NCI-H226 (cell line): ENCODE measurements at places on chromosomes 1 and 21.

GRCh38 chr1:88462488-88463261 lies 221.4 kb upstream of the PKN2 start:
- no peak for DNase-seq

- DNase-seq: no peak
These were observed 19.7 kb downstream of the FNBP1L start for GRCh38 chr1:93467606-93468005.

DNA sequence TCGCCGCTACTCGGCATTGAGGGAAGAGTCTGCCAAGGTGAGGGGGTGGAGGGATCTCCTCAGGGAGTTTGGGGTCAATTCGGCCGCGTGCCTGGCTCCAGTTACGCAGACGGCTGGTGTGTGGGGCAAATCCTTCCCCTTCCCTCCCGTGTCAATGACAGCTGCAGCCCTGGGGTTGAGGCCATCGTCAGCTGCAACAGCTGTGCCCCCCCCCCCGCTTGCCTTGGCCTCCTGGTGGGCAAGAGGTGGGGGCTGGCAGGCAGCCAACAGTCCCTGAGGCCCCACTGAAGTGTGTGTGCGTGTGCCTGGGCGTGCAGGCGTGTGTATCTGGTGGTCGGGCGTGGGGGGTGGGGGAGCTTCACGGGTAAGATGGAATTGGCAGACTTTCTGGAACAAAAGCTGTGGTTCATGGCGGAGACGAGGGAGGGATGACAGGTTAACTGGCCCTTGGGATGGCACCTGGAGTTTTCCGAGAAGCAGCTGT lies 25.6 kb downstream of the PPFIA4 start:
- no peak for DNase-seq

DNA sequence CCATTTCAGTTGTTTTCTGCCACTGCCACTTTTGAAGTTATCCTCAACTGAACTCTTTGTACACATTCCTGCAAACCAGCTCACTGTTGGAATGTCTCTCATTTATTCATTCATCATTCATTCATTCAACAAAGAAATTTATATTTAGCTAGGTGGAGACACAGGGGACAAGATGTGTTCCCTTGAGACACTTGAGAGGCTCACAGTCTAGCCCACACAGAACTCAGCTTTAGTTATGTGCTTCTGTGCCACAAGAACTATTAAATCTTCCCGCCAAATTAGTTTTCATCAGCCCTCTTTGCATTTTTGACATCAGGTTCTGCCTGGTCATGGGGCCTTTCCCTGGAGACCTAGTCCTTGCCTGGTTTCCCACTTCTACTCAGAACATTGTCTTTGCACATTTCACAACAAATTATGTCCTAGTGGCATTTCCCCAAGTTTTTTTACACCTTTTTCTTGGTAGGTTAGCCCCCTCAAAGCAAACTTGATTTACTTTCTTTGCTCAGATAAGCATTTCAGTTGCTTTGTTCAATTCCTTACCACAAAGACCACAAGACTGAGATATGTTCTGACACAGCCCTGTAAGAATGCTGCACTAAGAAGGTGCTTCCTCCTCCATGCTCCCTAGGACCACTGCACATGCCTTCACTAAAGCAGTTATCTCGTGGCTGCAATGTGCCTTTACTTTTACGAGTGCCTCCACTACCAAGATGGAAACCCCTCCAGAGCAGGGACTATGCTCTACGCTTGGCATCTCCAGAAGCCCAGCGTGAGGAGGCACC lies 31.0 kb downstream of the ILDR2 start:
- peak; percentile 90 for DNase-seq

GRCh38 chr1:189654906-189655305 lies 822.8 kb downstream of the BRINP3 start:
- DNase-seq: peak; percentile 73

DNA sequence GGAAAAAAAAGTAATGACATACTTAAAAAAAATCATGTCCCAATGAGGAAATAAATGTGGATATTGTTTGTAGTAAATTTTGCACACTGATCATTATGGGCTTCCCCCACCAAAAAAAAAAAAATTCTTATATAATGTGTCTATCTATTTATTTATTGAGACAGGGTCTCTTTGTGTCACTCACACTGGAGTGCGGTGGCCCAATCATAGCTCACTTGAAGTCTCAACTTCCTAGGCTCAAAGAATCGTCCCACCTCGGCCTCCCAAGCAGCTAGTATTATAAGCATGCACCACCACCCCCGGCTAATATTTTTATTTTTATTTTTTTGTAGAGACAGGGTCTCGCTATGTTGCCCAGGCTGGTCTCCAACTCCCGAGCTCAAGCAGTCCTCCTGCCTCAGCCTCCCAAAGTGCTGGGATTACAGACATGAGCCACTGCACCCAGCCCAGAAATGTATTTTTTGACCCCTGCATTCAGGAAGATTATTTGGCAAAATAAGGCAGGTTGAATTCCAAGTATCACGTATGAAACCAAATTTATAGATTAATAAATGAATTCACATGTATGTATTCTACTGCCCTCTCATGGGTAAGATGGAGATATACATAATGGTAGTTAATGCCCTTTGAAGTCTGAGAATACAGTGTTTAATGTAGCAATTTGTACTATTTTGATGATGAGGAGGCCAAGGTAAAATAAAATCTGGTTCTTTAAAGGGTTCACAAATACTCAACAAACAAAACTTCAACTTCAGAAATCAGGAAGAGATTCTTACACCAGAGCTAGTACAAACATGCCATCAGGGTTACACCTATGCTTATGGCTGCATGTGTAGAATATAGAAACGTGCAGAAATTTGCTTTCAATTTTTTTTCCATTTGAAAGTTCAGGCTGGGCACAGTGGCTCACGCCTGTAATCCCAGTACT lies 1.4 kb upstream of the DENND2C start:
- peak; percentile 2 for DNase-seq

DNA sequence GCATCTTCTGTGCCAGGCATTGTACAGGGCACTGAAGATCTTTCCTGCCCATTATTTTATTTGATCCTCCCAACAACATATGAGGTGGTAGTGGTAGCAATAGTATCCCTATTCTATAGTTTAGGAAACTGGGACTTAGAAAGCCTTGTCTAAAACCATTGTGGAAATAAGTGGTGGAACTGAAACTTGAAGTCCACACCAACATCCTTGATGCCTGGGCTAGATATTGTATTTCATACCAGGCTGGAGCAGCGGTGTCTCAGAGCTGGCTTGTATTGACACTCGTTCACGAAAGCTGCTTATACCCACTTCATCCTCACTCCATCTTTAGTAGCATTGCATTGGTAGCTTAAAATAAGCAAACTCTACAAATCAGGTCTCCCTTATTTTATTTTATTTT lies 9.7 kb upstream of the CTSS start:
- no peak for DNase-seq

GRCh38 chr21:20971296-20971921 lies 26.8 kb upstream of the NCAM2 start:
- peak; percentile 35 for DNase-seq

GRCh38 chr1:222694927-222695326 lies 17.4 kb downstream of the AIDA start:
- no peak for DNase-seq

- no peak for DNase-seq
These were observed 329.3 kb upstream of the NR5A2 start for GRCh38 chr1:199698222-199698621.

- DNase-seq: no peak
These were observed 16.9 kb downstream of the MTARC1 start for GRCh38 chr1:220803401-220804201.

- no peak for DNase-seq
These were observed 2.3 kb upstream of the USP16 start for GRCh38 chr21:29022166-29022565.

DNA sequence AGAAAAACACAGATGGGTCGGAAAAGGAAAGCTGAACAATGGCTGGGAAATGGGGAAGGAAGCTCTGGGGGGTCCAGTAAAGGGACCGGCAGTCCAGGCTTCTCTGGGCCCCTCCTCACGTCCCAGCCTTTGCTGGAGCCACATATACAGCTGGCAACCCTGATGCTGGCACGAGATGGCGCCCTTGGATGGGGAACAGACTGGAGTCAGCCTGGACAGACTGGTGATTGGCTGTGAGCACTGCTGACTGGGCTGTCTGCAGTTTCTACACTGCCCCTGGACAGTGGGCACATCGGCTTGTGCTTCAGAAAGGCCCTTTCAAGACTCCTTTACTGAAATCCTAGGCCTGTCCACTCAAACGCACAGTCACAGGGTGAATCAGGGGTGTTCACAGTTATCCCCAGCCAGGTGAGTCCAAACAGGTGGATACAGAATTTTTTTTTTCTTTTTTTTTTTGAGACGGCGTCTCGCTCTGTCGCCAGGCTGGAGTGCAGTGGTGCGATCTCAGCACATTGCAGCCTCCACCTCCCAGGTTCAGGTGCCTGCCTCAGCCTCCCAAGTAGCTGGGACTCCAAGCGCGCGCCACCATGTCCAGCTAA lies 31.1 kb upstream of the ZBTB40 start:
- peak; percentile 58 for DNase-seq

DNA sequence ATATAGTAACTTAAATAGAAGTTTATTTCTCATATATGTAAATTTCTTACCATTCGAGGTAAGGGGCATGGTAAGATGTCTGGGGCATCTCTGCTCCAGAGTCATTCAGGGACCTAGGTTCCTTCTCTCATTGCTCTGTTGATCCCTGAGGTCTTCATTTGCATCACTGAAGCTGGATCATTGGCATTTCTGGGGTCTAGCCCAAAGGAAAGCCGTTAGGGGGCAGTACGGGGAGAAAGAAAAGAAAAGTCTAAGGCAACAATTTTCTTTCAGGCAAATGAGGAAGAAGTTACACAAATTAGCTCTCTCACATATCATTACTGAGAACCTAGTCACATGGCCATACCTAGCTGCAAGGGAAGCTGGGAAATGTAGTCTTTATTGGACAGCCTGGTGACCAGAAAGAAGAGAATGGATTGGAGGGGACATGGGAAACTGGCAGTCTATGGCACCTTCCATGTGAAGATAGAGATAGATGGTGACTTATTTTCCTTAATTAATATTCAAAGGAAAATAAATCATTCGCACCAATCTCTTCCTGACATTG lies 10.2 kb upstream of the SUSD4 start:
- no peak for DNase-seq

GRCh38 chr1:103514920-103515503 lies 10.5 kb upstream of the RNPC3 start:
- peak; percentile 23 for DNase-seq

- peak; percentile 89 for DNase-seq
These were observed 6.3 kb upstream of the CHI3L2 start for GRCh38 chr1:111221276-111221632.

GRCh38 chr1:177948336-177948972 lies 21.4 kb downstream of the SEC16B start:
- DNase-seq: peak; percentile 47

- no peak for DNase-seq
These were observed 12.6 kb downstream of the MTF1 start for GRCh38 chr1:37846647-37847339.

GRCh38 chr1:117857418-117857817 lies 72.0 kb downstream of the GDAP2 start:
- DNase-seq: peak; percentile 10

DNA sequence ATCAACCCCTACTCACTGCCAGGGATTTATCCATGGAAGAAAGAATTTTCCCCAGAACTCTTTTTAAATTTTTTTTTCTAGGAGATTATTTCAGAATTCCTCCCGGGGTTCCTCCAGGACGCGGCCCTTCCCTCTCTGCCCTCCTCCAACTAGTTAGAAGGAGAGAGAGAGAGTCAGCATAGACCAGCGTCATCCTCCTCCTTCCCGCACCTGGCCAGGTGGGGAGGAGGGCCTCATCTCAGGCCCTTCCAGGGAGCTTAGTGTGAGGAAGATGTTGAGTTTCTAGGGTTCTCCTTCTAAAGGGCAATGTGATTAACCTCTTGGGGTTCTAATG lies 63.6 kb downstream of the CDK18 start:
- DNase-seq: no peak

- no peak for DNase-seq
These were observed 64.8 kb downstream of the ATP2B4 start for GRCh38 chr1:203691447-203691846.

DNA sequence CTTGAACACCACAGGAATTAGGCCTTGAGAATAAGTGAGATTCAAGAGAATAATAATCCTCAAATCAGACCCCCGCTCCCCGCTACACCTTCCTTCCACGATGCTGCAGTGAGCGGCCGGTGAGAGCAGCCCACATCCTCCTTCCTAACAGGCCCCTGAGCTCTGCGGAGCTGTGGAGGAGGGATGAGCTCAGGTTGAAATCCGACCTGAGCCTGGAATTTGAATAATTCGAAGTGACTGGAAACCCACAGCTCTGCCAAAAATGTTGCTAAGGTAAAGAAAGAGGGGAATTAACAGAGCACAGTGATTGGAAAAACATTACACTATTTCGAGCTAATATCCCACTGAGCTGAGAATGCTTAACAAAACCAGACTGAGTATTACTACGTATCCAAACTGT lies 90.0 kb downstream of the URB2 start:
- no peak for DNase-seq

- no peak for DNase-seq
These were observed 95.4 kb downstream of the RNF220 start for GRCh38 chr1:44500181-44501046.

DNA sequence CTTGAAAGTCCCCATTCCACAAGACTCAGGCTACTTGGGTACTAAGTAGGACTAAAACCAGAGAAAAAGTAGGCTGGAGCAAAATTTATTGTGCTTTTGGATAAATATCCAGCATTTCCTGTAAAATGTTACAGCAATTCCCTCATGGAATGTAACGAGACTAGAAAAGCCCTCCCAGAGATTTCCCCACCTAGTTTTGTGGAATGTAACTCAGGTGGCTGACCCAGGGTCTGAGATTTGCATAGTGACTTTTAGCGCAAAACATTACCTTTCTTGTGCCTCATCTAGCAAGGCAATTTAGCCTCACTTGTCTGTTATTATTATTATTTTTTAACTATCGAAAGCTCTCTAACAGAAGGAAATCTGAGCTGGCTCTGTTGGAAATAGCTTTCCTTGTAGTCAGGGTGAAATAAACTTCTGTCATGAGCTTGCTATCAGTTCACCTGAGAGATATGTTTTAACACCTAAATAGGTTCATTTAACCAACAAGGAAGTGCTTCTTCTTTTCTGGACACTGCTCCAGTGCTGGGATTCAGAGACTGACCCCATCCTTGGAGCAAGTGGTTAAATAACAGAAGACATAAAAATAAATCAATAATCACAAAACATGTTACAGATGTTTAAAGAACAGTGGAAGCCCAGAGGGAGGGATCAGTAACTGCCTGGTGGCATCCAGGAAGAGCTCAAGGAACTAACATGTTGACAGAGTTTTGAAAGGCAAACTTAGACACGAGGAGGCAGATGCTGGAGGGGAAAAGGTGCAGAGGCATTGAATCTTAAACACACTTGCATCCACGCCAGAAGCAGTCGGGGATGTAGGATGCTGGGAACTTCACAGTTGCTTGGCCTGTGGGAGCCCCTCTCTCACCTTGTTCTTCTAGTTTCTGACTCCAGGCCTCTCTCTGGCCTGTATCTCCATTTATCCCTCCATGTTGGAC lies 68.3 kb upstream of the RHOU start:
- DNase-seq: no peak

- DNase-seq: no peak
These were observed 57.4 kb downstream of the ARID4B start for GRCh38 chr1:235270625-235271024.
